ENCODE measurements at places on chromosomes 16 and 17. TPM values are rescaled to one million over a fixed set of nuclear protein-coding genes. Genes with fewer than 3 reads are reported as not detected.

SLC6A2 gene
- total RNA-seq = not detected

- no peaks in the 10 kb centered on the region for H3K36me3 ChIP-seq
- H3K27ac ChIP-seq = no peak overlapping the region
- no peaks in the 10 kb centered on the region for H3K4me1 ChIP-seq
These were observed 296.2 kb upstream of the CDH5 start for GRCh38 chr16:66070140-66070917.

DNA sequence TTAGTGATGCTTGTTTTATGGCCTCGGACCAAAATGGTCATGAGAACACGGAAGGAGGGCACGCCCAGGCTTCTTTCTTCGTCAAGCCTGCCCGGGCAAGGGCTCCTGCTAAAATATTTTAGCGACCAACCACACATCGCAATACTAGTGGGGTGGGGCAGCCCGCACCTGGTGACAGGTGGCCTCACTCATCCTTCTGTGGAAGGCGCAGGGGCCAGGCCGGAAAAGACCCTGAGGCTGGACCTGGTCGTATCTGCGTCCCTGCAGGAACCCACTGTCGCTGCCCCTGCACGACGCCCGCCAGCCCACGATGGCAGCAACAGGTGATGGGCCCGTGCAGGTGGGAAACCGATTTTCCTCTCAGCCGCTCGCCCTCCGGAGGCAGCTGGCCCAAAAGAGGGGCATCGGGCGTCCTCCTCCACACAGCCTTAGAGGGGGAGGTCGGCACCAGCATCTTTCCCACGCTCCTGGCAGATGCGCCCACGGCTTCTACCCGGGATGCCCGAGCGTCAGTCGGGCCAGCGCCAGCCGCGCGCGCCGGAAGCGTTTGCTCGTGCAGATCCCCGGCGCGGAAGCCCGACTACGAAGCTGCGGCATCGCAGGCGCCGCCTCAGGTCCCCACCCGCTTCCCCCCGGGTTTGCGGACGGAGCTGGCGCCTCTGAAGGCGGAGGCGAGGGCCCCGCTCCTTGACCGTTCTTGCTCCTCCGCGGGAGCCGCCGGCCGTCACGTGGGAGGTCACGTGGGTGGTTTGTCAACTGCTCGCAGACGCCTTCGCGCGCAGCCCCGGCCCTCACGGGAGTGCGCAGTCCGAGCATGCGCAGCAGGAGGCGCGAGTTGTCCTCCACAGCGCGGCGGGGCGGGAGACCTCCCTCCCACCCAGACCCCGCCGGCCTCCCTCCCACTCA, 22.8 kb upstream of the FOXK2 start:
- H3K4me1 ChIP-seq = peaks cover 38% of the 10 kb centered on the region
- peak; percentile 72 for DNase-seq
- H3K4me3 ChIP-seq = peak overlapping the region; percentile 55
- no peaks in the 10 kb centered on the region for H3K27me3 ChIP-seq
- no peaks in the 10 kb centered on the region for H3K36me3 ChIP-seq
- H3K27ac ChIP-seq = peak overlapping the region; percentile 62

DNA sequence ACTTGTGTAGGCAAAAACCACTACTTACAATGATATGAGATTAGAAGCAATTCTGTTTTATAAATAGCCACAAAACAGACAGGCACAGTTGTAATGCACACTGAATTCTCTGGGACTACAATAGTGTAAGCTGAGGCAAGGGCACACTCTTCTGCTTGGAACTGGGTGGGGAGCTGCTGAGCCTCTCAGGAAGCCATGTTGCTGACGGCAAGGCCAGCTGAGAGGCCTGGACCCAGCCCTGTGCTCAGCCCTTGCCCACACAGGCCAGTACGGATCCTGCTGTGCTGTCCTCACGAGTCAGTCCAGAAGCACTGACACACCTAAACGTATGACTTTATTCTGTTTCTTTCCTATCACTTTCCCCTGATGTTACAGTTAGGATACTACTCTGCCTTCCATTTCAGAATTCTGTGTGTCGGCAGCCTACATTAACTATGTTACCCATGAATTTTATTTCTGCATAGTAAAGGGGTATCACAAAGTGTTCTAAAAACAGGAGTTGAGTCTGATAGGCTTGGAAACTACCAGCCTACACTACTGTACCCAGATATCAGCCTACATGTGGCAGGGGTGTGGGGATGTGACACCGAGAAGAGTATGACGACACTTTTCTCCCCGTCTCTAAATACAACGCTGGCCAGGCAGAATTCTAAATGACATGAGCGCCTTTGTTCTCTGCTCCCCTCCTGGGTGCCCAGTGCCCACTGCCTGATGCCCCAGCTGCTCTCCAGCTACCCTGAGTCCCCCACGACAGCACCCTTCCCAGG, 41.1 kb upstream of the FAAP100 start:
- H3K36me3 ChIP-seq = peaks cover 73% of the 10 kb centered on the region
- H3K27ac ChIP-seq = no peak overlapping the region
- no peak for DNase-seq
- no peaks in the 10 kb centered on the region for H3K27me3 ChIP-seq

- H3K4me3 ChIP-seq = no peak overlapping the region
- no peaks in the 10 kb centered on the region for H3K27me3 ChIP-seq
- H3K27ac ChIP-seq = no peak overlapping the region
- no peaks in the 10 kb centered on the region for H3K36me3 ChIP-seq
- no peak for DNase-seq
These were observed 1299.0 kb downstream of the CDH11 start for GRCh38 chr16:63822818-63823217.
